Left renal cortex interstitium (tissue), 4 donors: ENCODE measurements at places on chromosomes 12 and 14. TPM values are rescaled to one million over a fixed set of nuclear protein-coding genes. Genes with fewer than 3 reads are reported as not detected.

OR6C2 gene
- polyA plus RNA-seq = not detected

IL31 gene
- polyA plus RNA-seq = not detected

ABCD2 gene
- polyA plus RNA-seq = not detected

KRT78 gene
- polyA plus RNA-seq = not detected

LRTM2 gene
- polyA plus RNA-seq = 0.37 TPM

EXOC3L4 gene
- 2.5 TPM for polyA plus RNA-seq

RTL1 gene
- 0.08 TPM for polyA plus RNA-seq

TTC6 gene
- 0.27 TPM for polyA plus RNA-seq

NAV3 gene
- 7.3 TPM for polyA plus RNA-seq

SLC6A13 gene
- 39.0 TPM for polyA plus RNA-seq

TAS2R43 gene
- polyA plus RNA-seq = 0.31 TPM

PIP4P1 gene
- 32.3 TPM for polyA plus RNA-seq

DRAM1 gene
- 19.7 TPM for polyA plus RNA-seq

PCNX4 gene
- 93.4 TPM for polyA plus RNA-seq

LALBA gene
- not detected for polyA plus RNA-seq
